Right ventricle myocardium superior (tissue), 1 donor: ENCODE measurements at places on chromosomes 3 and 15.

DNA sequence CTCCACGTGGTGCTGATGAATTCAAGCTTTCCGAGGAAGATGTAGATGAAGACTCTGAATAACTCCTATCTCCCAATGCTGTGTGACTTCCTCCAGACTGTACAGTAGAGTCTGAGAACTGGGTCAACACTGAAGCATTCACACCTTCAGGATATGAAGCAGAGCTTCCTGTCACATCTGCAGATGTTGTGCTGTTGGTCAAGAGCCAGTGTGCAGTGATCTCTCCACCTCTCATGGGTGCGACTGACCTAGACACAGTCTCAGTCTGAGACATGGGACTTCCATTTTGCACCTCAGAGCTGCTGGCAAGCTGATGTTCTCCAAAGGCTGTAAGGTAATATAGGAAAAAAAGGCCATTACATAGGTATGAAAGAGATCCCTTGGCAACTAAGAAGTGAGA, 36.5 kb downstream of the HEG1 start:
- no peak for DNase-seq

- no peak for DNase-seq
Measured at GRCh38 chr3:190424108-190424477, 25.6 kb downstream of the TMEM207 start.

DNA sequence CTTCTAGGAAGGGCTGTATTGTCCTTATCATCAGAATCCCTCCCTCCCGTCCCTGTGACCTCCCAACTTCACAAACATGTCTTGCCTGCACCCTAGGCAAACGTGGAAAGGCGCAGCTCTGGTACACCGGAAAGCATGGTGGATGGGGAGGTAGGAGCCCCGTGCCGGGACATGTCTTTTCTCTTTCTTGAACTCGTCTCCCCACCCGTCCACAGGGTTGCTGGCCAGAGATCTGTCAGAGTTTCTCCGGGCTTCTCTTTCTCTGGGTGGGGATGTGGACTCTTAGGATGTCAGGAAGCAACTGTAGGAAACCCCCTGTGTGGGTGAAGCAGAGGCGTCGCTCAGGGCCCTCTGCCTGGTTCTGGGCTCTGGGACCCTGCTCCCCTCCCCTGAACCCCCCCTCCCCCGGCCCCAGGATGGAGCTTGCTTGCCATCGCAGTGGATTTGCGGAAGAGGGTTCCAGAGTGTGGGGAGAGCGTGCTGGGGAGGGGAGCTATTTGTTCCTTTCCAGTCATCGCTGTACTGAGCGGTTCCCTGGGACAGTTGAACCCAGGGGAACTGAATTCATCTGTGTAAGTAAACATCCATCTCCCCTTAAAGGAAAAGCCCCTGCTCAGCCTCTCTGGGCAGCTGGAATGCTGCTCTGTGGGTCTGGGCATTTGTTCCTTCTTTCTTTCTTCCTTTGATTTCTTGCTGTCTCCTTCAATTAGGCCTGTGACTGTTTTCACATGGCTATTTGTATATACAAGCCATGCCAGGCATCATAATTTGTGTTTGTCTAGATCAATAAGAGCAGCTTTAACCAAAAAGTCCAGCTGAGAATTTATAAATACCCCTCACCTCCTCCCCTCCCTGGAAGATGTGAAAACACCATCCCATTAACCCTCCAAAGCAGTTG, 72.8 kb downstream of the SMAD3 start:
- DNase-seq = no peak

DNA sequence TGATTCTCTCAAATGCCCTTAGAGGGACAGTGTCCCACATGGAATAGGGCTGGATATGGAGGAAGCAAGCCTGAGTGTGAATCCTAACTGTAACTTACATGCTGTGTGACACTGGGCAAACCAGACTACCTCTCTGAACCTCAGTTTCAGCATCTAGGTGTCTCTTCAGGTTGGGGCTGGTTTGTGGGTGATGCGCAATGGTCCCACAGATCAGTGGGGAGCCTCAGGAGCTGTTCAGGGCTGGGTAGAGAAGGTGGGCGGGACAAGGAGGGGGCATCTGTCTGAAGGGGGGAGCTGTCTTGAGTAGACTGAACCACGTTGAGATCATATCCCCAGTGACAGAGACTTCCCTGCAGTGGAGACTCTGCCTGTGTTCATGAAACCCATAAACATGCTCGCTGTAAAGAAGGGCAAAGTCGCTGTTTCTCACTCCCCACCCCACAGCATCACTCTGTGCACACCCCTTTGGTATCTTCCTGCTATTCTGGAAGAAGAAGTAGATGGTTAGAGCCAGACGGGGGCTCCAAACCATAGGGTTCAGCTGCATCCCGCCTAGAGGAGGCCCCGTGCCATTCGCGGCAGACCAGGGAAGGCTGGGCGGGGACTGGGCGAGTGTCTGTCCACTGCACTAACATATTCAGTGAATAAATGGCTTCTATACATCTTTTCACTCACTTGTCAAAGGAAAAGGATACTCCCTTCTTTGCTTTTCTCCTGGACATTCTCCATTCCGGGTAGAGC, 28.4 kb downstream of the SRPRB start:
- DNase-seq = no peak

DNA sequence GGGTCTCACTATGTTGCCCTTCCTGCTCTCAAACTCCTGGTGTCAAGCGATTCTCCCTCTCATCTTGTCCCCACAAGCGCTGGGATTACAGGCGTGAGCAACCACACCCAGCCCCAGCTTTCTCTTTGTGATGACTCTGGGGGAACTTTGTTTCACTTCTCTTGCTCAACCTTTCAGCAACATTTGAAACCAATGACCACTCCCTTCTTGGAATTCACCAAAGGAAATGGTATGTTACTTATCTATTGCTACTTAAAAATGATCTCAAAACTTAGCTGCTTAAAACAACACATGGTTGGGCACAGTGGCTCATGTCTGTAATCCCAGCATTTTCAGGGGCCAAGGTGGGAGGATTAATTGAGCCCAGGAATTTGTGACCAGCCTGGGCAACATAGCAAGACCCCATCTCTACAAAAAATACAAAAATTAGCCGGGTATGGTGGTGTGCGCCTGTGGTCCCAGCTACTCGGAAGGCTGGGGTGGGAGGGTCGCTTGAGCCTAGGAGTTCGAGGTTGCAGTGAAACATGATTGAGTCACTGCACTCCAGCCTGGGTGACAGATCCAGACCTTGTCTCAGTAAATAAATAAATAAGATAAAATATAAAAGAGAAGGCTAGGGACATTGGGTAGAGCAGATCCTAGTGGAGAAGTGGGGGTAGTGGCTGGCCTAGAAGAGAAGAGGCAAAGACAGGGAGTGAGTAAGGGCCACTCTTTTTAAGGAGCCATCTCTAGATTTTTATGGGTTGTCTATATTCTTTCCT, 10.3 kb upstream of the COPG1 start:
- no peak for DNase-seq

DNA sequence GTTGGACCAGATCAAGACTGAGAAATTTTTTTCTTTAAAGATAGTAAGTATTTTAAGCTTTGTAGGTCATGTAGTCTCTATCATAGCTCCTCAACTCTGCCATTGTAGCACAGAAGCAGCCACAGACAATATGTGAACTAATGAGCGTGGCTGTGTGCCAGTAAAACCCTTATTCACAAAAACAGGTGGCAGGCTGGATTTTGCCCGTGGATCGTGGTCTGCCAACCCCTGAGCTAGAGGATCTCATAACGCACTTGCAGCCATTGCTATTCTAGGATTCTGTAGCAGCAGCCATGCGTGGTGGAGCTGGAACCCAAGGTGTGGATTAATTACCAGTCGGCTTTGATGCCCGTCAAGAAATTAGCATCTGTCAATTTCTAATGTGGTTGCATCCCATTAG, 68.7 kb upstream of the PLXNA1 start:
- DNase-seq = no peak

DNA sequence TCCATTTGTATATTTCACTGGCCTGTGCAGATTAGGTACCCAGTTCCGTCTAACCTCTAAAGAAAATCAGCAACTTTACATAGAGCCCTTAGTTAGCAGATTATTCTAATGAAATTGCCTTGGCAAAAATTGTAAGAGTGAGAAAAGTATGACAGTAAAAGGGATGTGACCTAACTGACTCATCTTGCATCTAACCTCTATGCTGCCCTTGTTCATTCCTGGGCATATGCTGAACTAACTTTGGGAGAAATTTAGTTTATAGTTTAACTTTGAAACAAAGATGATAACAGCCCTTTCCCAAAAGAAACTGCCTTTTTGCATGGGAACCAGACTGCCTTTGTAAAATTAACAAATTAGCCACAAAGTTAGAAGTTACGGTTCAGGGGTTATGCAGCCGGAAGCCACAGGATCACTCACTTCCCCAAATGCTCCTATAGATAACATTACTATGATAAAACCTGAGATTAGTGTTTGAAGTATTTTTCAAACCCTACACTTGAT, 839.8 kb upstream of the ALCAM start:
- DNase-seq = no peak

DNA sequence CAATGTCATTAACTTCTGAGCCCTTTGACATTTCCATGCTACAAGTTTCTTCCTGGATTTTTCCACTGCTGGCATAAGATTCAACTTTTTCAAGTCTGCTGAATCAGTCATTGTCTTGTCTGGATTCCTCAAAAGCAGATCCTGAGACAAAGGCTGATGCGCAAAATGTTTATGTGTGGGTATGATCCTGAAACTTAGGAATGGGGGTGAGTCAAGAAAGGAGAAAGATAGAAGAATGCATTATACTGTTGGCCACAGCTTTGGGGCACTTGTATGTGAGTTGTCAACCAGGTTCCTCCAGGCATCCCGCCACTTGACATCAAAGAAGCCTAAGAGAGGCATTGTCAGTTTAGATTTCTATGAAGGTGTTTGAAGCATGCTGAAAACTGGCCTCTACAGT, 50.4 kb downstream of the FOXB1 start:
- DNase-seq = no peak

DNA sequence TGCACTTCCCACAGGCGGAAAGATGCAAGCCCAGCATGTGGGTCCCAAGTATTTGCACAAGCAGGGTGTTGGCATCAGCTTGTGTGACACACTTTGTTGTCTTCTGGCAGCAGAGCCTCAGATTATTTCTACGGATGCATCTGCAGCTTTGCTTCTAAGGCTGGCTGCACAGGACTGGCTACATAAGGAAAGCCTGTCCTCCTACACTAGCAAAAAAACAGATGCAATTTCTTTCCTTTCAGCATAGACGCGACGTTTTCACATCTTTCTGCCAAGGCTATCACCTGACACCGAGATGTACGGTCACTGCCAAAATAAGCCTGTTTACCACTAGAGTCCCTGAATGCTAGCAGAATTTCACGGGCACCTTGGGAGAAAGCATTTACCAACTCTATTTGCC, 13.5 kb downstream of the MRPS11 start:
- no peak for DNase-seq

DNA sequence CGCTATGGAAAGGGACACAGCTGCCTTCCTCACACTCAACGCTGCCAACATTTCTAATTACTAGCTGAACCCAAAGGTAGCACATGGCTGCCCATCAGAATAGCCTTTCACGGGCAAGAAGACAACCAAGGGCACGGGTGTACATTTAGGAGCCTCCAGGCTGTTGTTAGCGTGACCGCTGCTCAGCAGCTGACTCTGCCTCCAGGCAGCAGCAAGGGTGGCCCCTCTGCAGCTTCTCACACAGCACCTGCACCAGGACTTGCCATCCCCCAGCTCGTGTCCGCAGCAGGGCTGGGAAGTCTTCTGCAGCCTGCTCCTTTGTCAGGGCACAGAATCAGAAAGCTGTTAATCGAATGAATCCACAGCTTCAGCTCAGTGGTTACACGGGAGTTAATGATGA, 146.8 kb downstream of the ADAMTS17 start:
- no peak for DNase-seq

- no peak for DNase-seq
Measured at GRCh38 chr15:69958496-69959084, 139.1 kb downstream of the TLE3 start.

- no peak for DNase-seq
Measured at GRCh38 chr3:125125821-125126245, 70.0 kb upstream of the HEG1 start.

GRCh38 chr3:109643590-109643989, 306.2 kb upstream of the DPPA4 start:
- DNase-seq = no peak

- DNase-seq = no peak
Measured at GRCh38 chr15:62706317-62706716, 336.2 kb upstream of the TPM1 start.

- no peak for DNase-seq
Measured at GRCh38 chr3:163185721-163186350, 1689.2 kb downstream of the OTOL1 start.

DNA sequence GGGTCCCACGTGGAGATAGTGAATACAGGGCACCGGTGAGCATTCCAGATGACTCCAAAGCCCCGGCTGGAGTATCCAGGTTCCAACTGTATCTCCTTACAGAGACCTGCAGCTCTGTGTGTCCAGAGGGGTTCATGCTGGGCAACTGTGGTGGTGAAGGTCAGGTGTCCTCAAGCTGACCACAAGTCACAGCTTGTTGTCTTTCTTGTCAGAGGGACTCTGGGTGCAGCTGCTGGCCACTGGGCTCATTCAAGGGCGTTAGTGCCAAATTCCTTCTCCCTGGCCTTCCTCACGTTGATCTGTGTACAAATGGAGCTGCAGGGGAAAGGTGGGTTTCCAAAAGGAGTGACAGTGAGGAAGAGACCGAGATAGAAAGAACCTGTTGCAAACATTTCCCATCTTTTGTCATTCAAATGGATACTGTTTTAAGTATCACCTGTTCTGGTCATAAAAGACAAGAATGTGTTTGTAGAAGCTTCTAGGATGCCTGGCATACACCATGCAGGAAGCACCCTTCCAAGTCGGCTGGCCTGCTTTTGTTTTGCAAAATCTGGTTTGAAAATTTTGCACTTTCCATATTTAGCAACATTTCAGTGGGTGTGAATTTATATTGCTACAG, 52.5 kb downstream of the CEMIP start:
- no peak for DNase-seq

DNA sequence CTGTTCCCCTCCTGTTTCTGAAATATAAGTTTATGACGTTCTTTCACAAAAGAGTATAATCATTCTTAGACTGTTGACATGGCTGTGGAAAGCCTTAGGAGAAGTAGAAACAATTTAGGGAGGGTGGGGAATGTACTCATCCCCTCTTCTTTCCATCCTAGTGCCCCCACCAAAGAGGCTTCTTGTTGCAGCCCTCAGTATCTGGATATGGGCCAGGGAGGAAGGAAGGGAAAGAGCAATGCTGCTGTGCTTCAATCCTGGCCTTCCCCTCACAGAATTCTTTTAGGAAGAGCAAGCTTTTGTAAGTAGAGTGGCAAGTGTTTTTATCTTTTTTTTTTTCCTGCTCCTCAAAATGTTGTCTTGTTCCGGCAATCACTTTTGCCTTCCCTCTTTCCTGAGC, 1.7 kb downstream of the INAFM2 start:
- no peak for DNase-seq

- no peak for DNase-seq
Measured at GRCh38 chr3:108479224-108479623, 31.2 kb downstream of the MYH15 start.

DNA sequence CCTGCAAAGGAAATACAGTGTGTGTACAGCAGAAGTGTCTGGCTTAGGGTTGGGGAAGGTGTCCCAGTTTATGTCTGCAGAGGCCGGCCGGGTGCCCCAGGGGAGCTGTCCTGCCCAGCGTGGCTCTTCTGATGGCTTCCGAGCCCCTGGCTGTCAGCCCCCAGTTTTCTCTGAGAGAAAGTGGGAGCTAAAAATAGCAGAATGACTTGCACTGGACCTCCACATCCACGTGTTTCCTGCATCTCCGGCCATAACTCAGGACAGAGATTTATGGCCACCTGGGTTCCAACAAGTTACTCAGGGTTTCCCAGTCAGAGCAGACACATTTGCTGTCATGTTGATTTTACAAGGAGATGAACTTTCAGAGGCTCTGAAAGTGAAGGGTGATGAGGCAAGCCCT, 192.0 kb downstream of the ATP10A start:
- no peak for DNase-seq
